ENCODE measurements at places on chromosomes 6 and 20.

DNA sequence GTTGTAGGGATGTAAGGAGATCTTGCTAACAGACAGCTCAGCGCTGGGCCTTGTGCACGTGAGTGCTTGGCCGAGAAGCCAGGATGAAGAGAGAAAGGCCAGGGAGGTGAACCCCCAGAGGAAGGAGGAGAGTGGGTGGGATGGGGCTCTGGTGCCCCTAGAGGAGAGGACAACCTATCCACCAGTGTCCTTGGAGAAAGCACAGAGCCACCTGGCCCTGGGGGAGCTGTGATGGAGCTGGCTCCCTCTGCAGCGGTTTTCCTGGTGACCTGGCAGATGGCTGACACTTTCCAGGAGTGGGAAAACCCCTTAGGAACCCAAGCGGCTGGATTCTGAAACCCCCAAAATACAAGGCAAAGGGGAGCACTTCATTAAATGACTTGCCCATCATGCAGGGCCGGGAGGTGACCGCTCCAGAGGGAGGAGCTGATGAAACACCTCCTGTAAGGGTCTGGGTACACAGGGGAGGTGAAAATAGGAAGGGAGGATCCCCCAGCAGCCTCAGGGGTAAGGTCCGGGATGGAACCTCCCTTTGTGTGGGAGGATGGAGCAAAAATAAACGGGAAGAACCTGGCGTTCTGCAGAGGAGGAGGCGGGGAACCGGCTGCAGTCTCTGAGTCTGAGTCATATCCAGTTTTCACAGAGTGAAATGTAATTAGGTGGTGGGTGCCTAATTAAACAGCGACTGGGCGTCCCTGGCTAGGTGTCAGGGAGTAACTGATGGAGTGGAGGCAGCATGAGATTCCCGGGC, 80.4 kb downstream of the SULF2 start:
- DNase-seq = no peak

DNA sequence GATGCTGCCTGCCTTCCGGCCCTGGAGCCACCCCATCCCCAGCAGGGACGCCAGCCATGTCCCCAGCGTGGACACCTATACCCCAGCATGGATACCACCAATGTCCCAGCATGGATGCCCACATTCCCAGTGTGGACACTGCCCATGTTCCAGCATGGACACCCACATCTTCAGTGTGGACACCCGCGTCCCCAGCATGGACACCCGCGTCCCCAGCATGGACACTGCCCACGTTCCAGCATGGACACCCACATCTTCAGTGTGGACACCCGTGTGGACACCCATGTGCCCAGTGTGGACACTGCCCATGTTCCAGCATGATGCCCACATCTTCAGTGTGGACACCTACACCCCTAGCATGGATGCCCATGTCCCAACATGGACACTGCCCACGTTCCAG, 7.1 kb upstream of the FRMD1 start:
- no peak for DNase-seq

GRCh38 chr6:21508753-21509152, 84.8 kb upstream of the SOX4 start:
- DNase-seq = no peak

- DNase-seq = no peak
Measured at GRCh38 chr6:19024737-19025136, 637.6 kb downstream of the RNF144B start.

GRCh38 chr6:163249651-163250101, 164.8 kb upstream of the QKI start:
- DNase-seq = no peak

DNA sequence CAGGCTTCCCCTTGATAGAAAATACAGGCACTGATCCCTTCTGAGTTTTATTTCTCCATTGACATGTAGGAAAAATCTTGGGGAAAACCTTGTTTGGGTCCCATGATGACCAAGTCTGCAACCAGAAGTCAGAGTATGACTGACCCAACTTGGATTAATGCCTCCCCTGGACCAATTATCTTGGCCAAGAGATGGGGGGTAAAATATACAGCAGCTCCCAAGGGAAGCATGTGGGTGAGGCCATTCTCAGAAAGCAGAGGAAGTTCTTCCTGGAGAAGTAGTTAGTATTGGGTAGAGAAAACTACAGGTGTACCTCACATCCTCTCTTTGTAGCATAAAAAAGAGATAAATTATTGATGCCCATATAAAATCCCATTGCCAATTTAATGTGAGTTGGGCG, 285.2 kb upstream of the PLCB4 start:
- no peak for DNase-seq

DNA sequence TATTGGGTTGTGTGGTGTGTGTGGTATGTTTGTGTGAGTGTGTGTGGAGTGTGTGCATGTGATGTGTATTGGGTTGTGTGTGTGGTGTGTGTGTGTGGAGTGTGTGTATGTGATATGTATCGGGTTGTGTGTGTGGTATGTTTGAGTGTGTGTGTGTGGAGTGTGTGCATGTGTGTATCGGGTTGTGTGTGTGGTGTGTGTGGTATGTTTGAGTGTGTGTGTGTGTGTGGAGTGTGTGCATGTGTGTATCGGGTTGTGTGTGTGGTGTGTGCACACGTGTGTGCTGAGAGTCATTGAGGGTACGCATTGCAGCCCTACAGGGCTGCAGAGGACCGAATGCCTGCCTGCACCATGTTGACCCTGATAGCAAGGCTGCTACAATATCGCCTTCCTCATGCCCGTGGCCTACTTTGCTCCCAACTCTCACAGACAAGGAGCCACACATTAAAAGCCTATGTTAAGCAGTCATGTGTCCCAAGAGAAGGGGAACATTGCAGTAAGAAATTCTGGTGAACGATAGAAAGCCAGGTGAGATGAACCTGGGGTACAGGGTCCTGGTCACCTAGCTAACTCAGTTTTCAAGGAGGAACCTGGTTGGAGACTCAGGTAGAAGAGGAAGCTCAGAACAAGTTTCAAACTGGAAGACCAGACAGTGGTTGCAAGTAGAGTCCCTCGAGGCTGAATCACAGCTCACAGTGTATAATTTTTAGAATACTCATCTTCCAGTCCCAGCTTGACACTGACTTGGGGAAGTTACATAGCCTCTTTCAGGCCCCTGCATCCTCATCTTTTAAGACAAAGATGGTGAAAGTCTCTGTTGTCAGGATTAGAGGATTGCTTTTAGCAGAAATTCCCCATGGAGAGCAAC, 45.7 kb upstream of the TMEM170B start:
- no peak for DNase-seq

- DNase-seq = no peak
Measured at GRCh38 chr6:114886670-114887436, 544.0 kb upstream of the HS3ST5 start.

- DNase-seq = no peak
Measured at GRCh38 chr6:39050453-39051112, 2.0 kb downstream of the GLP1R start.

DNA sequence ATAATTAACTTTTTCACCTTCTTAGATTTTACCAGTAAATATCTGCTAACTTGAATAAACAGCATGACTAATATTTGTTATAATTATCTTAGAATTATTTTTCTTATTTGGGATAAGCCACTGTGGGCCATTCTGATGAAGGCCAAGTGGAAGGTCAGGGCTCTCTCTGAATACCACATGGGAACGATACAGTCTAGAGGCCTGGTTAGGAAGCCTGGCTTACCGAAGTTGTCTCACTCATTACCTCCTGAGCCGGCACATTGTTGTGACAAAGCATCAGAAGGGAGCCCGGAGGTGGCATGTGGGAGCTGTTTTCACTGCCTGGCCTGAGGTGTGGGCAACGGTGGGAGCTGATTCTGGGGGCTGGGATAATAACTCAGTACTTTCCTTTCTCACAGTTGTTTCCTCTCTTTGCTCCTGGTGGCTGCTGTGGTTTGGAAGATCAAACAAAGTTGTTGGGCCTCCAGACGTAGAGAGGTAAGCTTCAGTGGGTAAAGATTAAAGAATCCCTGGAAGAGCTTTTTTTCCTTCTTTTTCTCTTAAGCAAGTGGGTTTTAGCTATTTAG, 29.2 kb downstream of the GFRA4 start:
- no peak for DNase-seq

DNA sequence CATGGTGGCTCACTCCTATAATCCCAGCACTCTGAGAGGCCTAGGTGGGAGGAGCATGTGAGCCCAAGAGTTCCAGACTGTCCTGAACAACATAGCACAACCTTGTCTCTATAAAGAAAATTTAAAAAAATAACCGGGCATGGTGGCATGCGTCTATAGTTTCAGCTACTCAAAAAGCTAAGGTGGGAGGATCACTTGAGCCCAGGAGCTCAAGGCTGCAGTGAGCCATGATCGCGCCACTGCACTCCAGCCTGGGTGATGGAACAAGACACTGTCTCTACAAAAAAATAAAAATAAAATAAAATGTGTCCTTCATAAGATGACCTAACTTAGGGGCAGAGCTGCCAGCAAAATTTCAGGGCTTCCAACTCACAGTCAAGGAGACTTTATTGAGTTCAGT, 12.6 kb downstream of the ID4 start:
- DNase-seq = no peak

DNA sequence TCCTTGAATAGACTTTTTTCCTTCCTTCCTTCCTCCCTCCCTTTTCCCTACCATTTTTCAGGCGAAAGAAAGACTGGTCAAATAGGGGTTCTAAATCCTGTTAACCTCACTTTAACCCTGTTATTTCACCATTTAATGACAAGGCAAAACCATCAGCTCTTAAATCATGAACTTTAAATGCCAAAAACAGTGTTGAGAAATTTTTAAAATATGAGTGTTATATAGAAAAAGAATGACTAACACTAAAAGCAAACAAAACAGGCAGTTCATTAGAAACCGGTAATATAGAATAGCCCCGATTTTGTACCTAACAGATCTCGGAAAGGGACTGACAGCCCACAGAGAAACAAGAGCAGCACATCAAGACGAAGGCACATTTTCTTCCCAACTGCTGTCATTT, 57.4 kb upstream of the CEP85L start:
- DNase-seq = no peak

DNA sequence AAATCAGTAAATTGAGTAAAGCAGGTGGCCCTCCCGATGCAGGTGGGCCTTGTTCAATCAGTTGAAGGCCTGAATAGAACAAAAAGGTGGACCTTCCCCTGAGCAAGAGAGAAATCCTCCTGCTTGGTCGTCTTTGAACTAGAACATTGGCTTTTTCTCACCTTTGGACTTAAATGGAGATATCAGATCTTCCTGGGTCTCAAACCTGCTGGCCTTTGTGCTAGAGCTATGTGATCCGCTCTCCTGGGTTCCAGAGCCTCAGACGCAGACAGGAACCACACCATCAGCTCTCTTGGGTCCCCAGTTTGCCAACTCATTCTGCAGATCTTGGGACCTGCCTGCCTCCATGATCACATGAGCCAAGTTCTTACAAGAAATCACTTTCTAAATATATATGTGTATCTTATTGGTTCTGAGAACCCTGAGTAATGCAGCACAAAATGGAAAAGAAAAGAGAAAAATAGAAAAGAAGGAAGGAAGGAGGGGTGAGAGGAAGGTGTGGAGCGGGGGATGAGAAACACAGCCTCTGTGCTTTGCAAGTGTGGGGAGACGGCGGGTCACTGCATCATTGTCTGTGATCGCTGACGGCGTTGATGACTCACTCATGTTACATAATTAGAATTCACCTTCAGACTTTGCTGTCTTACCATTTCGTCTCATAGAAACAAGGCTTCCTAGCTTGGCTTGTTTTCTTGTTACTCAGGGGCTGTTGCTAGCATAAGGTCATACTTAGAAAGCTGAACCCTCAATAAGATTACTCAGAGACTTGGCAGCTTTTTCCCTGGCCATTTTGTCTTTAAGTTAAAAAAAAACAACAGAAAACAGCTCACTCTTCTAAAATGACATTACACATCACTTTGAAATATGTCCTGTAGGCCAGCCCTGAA, 85.7 kb upstream of the NEDD9 start:
- peak; percentile 40 for DNase-seq

DNA sequence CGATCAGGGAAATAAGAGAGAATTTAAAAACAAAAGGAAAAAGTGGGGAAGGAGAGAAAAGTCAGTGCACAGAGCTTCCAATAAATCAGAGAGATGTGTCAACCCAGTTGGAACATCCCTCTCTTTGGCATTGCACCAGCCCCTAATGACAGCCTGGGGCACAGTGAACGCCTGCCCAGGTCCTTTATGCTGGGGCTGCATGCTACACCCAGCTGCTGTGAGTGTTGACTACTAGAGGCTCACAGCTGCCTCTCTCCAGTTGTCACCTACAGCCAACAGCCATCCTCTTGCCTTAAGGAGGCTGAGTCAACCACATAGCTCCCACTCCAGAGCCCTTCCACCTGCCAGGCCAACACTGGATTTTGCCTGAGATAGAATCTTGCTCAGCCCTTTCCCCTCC, 19.0 kb downstream of the OR2H2 start:
- no peak for DNase-seq

- DNase-seq = no peak
Measured at GRCh38 chr6:95249175-95249574, 328.2 kb upstream of the MANEA start.

DNA sequence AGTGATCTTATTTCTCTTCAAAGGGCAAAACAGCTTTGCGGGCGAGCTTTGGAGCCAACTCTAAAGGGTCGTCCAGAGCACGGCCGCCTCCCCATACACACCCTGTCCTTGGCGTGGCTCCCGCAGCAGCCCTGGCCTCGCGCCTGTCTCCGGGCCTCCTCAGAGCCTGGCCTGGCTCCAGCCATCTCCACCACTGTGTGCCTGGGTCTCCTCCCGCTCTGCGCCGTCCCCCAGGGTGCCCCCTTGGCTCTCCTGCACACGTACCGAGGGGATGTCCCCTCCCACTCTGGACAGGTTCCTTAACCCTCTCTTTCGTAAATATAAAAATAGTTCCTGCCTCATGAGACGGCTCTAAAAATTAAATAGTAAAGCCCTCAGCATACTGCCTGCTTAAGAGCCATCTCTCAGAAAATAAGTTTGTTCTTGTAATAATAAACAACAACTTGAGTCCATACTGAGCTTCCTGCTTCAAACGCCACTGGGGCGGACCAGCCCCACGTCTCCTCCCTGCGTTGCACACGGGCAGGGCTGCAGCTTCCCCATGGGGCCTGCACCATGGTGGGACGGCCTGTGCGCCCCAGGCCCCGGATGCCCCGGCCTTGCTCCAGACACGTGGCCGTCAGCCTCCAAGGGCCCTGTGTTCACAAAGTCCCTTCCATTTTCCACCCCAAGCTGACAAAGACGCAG, 226.2 kb downstream of the TTLL2 start:
- no peak for DNase-seq

DNA sequence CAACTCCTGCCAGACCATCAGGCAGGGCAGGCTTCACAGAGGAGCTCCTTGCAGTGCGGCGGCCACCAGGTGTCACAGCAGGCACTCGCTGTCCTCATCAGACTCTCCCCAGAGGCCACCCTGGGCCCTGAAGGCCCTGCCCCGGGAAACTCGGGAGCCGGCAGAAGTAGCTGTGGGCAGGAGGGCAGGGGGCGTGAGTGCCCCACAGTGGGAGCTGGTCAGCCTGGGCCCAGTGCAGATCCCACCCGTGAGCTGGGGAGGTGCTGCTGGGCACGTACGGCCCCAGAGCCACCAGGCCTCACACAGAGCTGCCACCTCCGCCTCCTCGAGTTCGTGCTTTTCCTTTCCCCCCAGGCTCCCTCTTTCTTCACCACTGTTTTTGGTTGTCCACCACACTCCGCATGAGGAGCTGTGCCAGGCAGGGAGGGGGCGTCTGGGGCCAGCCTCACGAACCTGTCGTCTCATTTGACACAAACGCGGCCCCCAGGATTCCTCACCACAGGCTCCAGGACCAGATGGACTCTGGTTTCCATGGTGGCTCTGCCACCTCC, 33.8 kb downstream of the FRMD1 start:
- no peak for DNase-seq

Data from activated CD4-positive, alpha-beta T cell treated with anti-CD3 and anti-CD28 coated beads, Interleukin-2, amount 50 U/mL, for 24 hours (primary cell).